AG09319 (cell line): ENCODE measurements at places on chromosomes 12 and 14.

DNA sequence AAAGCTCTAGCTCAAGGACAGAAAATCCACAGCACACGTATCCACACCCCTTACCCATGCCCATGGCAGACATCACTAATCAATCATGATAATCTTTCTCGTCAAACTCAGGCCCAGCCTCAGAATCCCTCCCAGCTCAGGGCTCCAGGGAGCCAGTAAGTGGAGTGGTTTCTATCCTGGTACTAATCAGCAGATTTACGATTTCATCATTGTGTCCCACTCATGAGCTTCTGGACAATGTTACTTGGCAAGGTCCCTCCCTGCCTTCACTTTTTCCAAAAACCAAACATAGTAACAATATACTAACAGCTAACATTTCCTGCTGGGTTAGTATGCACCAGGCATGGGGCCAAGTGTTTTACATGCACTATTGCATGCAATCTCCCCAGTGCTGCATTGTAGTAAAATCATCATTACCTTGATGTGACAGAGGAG, 45.8 kb upstream of the NCOR2 start:
- DNase-seq, result peak; percentile 47

GRCh38 chr12:115923851-115924250, 353.6 kb downstream of the MED13L start:
- DNase-seq, result no peak

- no peak for DNase-seq
Measured at GRCh38 chr12:122865268-122866231, 30.3 kb downstream of the HIP1R start.

GRCh38 chr12:83057436-83057835, 370.7 kb downstream of the TMTC2 start:
- no peak for DNase-seq

DNA sequence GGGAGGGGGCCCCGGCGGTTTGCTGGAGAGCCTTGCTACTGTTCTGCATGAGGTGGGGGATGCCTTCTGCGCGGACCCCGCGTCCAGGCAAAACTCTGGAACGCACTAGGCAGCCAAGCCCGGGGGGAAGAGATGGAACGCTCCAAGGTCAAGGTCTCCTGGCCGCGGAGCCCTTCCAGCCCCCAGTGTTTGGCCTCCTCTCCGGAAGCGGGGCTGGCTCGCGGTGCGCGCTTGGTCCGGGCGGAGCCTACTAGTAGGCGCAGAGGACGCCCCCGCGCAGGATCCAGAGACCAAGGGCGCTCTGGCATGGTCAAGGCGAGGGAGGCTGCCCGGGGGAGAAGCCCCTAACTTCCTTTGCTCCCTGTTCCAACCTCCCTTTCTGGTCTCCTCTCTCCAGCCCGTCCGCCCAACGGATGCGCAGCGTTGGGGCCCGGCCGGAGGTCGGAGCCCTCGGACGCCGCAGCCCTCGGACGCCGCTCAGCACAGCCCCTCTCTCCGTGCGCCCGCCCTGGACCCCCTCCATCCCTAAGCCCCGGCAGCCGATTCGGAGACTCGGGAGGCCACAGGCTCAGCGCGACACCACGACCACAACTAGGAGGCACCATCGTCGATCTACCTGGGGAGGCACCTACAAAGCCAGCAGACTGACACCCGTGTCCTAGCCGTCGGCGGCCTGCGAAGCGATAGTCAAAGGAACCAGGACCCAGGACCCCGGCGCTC, 669 bp upstream of the KCNK13 start:
- DNase-seq, result no peak

DNA sequence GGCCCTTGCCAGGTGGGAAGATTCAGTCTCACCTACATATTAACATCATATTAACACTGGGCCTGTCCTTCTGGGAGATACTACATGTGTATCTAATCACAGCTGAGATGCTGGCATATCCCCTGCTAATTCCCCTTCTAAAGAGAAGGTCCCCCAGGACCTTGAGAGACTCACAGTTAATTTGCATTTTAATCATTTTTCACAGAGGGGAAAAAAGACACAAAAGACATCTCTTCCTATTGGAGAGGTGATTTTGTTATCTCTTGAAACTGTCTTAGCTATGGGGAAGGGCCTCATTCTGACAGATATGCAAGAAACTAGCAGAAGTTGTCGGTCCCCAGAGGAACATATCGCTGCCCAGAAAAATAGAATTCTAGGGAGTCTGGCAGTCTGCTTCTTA, 7.5 kb downstream of the C14orf132 start:
- no peak for DNase-seq

DNA sequence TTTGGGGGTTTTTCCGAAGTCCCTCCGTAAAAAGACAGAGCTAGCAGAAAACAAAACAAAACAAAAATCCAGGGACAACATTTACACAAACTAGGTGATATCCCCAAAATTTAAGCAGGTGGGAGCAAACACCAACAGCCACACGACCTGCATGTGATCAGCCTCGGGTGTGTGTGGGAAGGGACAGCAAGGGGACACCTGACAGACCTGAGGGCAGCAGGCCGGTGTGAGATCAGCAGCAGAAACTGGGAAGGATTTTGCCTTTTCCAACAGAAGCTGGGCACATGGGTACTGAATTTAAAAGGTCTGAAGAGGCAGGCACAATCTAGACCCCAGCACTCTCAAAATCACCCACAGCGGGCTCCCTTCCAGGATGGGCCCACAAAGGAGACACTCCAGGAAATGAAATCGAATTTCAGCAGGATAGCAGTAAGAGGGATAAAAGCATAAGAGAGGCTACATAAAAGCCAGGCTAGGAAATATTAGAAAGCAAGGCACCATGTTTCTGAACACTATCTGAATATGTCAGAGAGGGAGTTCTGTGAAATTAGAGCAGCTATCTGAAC, 36.5 kb upstream of the SELPLG start:
- DNase-seq, result no peak
